ENCODE measurements at places on chromosomes 3 and 15.
A peak's percentile ranks its signal among the peaks of the same experiment; 100 is the strongest.

GRCh38 chr3:65761446-65762234 is 277.1 kb downstream of the MAGI1 start:
- no peak for DNase-seq

DNA sequence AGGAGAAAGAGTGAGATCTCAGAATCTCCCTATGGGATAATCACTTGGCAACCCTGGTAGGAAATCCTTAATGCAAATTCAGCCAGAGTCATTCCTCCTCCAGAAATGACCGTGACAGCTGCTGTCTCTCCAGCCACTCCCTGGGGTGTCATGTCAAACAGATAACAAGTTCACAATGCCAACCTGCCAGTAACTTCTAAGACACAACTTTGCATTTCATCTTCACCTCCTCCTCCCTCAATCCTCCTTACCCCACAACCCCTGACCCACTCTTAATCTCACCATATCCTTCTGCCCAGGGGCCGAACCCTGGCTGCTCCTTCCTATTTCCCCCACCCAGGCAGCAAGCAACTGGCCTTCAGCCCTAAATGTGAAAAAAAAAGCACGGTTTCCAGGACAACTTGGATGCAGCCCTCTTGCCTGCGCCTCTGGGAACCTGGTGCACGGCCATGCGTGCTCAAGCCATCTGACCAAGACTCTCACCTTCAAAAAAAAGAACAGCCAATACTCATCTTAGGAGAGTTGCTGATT is 166.0 kb downstream of the NTRK3 start:
- DNase-seq = no peak

- no peak for DNase-seq
These were observed 25.6 kb upstream of the GPR171 start for GRCh38 chr3:151228666-151229040.

GRCh38 chr3:77179762-77180161 is 139.9 kb downstream of the ROBO2 start:
- no peak for DNase-seq

- DNase-seq = no peak
These were observed 81.0 kb upstream of the BNC1 start for GRCh38 chr15:83365370-83365938.

DNA sequence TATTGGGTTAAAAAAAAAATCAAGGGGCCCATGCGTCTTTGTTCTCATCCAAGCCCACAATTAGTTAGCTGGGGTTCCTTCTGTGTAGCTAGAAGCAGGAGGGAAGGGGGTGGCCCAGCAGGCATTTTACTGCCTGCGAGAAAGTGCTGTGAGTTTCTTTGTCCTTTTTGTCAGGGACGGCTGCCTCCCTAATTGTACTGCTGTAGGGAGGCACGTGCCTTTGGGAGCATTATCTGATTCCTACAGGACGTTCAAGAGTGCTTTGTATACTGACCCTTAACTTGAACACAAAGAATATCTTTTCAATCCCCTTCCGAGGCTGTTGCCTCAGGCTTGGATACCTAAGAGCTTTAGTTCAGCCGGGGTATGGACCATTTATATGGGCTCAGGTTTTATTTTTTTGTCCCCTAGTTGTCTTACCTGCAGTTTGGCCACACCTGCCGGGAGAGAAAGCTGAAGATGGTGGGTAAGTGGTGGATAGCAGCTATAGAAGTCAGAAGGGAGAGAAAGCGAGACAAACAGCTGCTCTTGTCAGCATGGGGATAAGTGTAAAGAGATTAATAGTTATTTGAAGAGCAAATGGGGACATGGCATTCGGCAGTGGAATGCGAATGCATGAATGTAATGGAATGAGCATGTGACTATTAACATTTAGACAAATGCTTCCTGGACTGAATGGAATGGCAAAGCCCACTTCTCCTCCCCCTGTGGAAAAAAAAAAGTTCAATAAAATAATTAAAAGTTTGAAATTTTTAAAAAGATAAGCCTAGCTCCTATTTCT is 175.2 kb downstream of the TP63 start:
- no peak for DNase-seq

DNA sequence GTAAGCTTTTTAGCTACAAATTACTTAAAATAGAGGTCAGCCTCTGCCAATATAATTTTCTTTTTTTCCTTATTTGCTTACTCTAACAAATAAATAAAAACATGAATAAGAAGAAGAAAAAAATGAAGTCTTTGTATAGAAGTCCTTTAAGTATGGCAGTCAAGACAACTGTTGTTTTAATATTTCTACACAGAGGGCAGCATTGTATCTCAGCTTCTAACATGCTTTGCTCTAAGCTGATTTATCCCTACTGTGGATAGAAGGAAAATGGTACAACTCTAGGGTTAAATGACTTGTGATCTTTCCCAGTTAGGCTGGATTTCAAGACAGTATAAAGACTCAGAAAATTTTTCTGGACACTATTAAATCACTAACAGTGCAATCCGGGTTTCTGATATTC is 104.3 kb upstream of the MEIS2 start:
- no peak for DNase-seq

GRCh38 chr15:67564021-67564967 is 21.8 kb downstream of the MAP2K5 start:
- no peak for DNase-seq

GRCh38 chr15:89399238-89400115 is 64.9 kb upstream of the POLG start:
- peak; percentile 17 for DNase-seq

GRCh38 chr15:81255958-81256320 is 59.3 kb downstream of the IL16 start:
- DNase-seq = no peak

- DNase-seq = peak; percentile 44
These were observed 24.3 kb upstream of the FLNB start for GRCh38 chr3:57983734-57984518.

DNA sequence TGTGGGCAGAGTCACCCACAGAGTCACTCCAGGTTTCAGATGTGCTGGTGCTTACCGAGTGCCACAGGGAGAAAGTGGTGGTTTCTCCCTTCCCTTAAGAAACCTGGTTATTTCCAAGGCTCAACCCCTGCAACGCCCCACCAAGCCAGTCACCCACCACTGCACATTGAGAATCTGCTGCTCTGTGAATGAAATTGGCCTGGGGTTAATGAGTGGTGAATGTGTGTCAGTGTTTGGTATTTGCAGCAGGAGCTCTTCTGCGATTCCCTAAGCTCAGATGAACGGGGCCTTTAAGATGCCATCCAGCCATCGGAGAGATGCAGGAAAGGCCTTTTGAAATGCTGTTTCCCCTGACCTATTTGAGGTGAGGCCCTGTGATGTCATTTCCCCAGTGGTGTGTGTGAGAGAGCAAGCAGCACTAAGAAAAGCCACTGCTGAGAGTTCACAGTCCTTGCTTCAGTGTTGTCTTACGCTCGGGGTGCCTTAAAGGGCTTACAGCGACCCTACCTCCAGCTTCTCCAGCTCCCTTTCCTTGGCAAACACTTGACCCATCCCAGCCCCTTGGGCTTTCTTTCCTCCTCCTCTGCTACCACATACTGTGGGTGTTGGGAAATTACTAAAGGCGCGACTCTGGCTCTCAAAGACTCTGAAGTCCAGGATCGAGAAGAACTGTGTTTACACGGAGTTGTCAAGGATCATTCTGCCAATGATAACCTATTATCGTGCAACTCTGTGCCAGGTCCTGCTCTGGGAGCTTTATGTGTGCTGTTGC is 68.9 kb downstream of the SMAD3 start:
- peak; percentile 57 for DNase-seq

GRCh38 chr3:62372621-62373041 is 719 bp downstream of the FEZF2 start:
- DNase-seq = no peak

DNA sequence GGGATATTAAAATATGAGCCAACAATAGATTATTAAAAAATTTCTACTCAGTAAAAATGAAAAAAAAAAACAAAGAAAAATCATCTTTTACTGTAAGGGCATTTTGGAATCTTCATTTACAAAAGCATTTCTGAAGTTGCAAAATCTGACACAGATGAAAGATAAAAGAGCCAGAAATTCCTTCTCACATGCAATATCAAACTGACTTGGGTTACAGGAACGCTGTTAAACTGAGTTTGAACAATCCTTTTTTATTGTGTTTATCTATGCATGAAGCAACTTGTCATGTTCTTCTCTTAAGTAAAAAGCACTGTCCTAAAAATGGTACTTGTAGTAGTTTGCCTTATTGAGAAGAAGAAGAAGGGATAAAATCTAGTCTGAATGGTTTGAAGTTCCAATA is 468.5 kb upstream of the KCNMB2 start:
- no peak for DNase-seq

DNA sequence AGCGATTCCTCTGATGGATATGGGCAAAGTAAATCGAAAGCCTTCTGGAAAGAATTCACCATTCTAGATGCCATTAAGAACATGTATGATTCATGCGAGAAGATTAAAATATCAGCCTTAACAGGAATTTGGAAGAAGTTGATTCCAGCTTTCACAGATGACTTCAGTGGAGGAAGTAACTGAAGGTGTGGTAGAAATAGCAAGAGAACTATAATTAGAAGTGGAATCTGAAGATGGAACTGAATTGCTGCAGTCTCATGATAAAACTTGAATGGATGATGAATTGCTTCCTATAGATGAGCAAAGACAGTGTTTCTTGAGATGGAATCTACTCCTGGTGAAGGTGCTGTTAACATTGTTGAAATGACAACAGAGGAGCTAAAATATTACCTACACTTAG is 30.1 kb upstream of the TBC1D23 start:
- DNase-seq = no peak

DNA sequence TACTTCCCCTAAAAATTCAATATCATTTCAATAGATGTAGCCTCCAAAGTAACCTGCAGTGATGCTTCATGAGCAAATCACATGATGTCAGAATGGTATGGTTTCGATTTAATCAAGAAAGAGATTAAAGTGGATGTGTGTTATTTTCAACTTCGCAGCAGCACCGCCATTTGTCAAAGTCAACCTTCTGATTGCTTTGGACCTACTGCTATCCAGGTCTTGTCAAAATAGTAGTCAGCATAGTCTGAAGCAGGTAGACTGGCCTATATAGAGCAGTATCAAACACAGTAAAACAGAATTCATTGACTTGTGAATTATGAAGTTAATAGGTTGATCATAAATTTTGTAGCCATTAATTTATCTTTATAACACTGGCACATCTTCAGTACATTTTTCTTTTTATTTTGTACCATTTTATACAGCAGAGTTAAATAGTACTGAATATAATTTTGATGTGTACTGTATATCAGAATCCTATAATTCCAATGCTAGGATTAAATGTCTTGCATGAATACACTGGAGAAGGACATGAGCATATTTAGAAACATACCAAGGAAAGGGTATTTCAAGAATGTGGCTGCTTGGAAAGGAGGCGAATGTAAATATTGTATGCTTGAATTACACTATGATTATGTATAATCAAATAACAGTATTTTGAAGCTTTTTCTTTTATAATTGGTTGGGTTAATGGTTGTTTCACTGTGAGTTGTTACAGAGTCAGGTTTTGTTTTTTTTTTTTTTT is 79.6 kb downstream of the CDIN1 start:
- DNase-seq = no peak

DNA sequence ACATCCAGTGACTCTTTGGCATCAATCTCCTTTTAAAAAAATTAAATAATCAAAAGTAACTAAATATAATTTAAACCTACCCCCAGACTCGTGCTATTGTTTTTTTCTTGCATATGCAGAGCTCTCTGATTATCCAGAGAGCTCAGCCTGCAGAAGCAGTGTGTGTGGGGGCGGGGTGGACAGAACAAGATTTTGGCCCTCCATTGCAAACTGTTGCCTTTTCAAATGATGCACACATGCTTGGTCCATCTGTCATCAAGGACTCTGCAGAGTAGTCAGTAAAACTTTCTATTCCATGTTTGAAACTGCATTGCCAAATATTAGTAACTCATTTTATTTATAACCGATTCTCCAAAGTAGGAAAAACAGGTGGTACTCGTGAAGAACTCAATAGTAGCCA is 28.6 kb upstream of the STXBP5L start:
- no peak for DNase-seq

- no peak for DNase-seq
These were observed 19.1 kb upstream of the VILL start for GRCh38 chr3:37971467-37971866.

DNA sequence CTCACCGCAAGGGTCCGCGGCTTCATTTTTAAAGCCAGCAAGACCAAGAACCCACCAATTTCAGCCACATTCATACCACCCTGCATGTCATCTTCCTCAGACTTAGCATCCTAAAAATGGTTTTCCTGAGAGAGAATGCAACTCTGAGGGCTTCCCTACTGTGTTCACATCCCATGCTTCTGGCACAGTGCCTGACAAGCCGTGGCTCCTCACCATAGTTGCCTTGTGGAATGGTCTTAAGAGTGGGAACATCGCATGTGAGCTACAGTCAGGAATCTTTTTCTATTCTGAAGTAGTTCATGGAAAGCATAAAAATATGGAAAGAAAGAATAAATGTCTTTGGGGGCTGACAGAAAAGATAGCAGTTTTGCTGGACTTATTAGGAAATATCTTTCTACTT is 120.3 kb downstream of the RAP2B start:
- no peak for DNase-seq

DNA sequence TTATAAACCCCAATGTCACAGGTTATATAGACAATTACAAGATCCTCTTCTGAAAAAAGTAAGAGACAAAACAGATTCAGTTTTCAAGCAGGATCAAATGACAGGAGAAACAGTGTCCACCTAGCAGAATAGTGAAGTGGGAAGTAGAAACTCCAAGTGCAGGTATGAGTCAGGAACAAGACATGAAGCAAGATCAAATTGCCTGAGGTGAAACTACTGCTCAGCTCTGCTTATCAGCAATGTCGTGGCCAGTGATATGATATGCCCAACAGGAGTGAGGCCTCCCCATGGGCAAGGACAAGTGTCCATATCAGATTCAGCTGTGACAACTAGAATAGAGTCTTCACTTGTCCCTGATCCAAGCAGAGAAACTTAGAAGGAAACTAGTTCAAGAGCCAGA is 100.0 kb downstream of the ZMAT3 start:
- no peak for DNase-seq

DNA sequence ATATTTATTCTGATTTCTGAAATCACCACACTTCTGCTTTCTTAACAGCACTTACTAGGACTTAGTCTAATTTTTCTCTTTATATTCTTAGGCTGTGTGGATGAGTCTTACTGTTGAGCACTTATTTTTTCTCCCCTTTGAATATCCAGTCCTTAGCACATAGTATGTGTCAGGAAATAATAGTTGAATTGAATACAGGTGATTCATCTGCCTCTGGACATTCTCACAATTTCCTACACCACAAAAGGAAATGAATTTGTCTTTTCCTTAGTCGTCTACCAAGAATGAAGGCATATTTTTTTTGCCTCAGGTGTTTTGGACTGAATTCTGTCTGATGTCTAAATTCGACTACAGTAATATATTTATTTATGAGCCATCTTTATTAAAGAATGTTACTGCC is 204.2 kb downstream of the GHSR start:
- no peak for DNase-seq

DNA sequence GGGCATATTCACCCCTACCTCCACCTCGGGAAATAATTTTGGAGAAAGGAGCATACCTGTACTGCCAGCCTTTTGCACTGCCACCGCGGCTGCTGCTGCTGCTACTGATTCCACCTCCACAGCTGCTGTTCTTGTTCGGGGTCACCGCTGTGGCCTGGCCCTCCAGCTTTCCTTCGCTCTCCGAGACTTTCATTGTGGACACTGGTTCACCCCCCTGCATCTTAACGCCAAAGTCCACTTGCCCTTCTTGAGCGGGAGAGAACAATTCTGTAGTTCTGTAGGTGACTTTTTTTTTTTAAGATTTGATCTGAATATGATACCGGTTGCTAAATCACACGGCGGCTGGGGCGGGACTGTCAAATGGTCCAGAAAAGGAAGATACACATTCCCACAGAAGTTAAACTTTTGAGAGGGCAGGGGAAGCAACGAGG is 701 bp downstream of the OSBPL11 start:
- DNase-seq = no peak
